ENCODE measurements at places on chromosomes 13 and 19.
A peak's percentile ranks its signal among the peaks of the same experiment; 100 is the strongest.

DNA sequence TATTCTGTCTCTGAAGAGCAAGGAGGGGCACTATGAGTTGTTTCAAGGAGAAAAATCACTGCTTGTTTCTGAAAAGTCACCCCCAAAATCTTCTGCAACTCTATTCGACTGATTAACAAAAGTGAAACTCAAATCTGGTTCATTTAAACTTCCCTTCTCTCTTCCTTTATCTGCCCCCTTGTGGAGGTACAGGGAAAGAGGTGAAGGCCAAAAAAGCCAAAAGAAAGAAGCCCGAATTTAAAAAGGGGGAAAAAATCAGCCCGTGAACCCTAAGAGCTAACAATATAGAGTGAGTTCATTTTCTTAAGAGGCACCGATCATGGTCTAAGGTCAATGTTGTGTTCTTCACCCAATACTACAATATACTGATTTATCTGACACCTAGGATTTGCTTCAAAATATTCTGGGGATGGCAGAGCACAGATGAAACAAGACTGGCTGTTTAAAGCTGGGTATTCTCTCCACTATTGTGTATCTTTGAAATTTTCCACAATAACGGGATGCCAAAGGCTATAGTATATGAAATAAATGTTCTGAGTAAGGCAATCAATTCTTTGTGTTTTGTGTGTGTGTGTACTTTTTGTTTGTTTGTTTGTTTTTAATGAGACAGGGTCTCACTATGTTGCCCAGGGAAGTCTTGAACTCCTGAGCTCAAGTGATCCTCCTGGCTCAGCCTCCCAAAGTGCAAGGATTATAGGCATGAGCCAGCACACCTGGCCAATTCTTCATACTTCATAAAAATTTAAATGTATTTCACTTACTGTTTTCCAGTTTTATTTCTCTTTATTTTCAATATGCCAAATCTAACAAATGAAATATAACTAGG lies 55.0 kb upstream of the EEF1AKMT1 start:
- peak; percentile 46 for DNase-seq

DNA sequence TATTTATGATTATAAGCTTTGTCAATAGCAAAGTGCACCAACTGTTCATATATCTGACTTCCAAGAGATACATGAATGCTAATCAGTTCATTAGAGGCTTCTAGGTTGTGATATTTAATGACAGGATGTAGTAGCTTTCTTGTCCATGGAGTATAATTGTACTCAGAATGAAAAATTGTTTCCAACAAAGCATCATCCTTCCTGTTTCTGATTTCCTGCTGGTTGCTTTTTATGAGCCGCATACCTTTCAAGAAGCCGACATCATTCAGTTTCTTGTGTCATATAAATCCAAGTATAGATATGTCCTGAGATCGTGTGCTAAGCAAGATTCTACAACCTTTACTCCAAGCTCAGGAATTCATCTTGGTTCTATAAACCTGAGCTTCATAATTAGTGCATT lies 326.6 kb downstream of the DIAPH3 start:
- no peak for DNase-seq

DNA sequence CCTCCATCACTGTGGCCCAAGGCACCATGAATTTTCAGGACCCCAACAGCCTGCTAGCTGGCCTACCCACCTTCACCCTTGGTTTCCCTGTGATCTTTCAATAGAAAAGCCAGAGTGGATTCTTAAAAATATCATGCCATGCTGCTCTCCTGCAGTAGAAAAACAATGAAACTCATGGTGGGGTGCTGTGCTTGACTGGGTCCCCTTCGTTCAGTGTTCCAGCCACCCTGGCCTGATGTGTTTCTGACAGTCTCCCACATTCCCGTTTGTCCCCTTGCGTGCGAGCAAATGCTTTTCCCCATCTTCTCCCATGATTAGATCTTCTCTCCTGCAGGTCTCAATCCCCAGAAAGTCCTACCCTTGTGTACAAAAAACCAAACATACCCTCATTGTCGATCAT lies 43.2 kb downstream of the ABCC4 start:
- DNase-seq: no peak

- DNase-seq: peak; percentile 30
These were observed 24.2 kb upstream of the C1QTNF9B start for GRCh38 chr13:23921451-23921888.
